ENCODE measurements at places on chromosomes 11 and 22.
A peak's percentile ranks its signal among the peaks of the same experiment; 100 is the strongest.

- no peak for DNase-seq
Observed at GRCh38 chr11:86524620-86525352, 147.6 kb downstream of the ME3 start.

DNA sequence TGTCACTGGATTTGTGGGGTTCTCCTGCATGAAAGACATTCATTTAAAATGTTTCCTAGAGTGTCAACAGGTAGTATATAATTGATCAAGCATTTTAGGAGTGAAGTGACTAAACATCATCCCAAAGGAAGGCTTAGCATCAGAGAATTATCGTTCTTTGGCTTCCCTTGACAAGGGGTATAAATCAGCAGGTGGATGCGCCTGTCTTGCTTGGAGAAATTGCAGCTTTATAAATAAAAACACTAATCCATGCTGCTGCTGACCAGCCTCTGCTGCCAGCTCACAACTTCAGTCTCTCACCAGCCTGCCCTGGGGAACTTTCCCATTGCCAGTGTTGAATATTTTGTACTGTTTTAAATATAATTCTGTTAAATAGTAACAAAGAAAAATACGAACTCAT lies 1184.7 kb upstream of the TENM4 start:
- no peak for DNase-seq

- no peak for DNase-seq
Observed at GRCh38 chr11:109862835-109863234, 230.4 kb upstream of the ZC3H12C start.

DNA sequence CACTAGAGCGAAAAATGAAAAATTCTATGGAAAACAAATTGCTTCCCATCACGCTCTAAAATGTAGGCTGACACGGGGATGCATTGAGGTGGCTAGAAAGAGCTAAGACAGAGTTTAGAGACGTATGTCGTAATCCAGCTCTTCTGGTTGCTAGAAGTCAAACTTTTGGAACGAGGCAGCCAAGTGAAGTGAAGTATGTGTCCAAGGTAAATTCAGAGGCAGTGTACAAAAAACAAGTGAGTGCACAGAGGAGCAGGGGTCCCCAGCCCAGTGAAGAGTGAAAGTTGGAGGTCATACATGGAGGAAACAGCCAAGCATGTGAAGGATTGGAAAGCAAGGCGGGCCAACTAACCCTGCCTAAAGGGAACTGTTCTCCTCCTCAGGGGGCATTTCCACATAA lies 528.5 kb downstream of the NTM start:
- DNase-seq: no peak

- DNase-seq: peak; percentile 11
Observed at GRCh38 chr11:95764267-95764898, 25.2 kb downstream of the FAM76B start.

DNA sequence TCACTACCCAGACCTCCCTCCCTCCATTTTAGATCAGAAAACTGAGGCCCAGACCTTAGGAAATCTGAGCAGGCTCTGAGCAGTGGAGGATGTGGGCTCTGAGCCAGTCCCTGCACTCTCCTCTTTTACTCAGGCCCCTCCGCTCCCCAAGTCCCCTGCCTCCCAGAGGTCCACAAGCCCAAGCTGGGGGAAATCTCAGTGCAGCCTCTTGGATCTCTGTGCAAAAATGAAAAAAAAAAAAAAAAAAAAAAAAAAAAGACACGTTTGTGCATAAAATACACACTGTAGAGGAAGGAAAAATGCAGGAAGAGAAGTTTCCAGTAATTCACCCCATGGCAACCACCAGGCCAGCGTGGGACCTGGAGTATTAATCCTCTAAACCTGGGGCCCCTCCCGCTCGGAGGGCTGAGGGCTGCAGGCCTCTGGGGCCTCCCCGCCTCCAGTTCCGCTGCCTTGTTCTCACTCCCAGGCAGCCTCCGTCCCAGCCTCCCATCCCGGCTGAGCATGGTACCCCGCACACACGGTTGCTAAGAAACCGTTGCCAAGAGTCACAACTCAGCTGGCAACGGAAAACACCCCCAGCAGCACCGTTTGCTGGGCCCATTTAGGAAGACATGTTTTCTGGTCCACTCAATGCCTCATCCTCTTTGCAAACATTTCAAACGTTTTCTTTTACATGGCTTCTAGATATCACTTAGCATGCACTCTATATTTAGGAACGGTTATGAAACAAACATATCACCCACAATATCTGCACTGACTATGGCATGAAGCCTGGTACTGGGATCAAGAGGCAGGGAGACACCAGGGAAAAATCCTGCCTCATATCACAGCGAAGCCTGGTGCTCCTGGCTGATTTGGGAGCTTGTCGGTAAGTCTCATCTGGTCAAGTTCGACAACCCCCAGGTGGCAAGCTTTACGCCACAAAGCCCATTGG lies 227.5 kb downstream of the CTTN start:
- no peak for DNase-seq

GRCh38 chr11:90774727-90775566 lies 552.1 kb upstream of the CHORDC1 start:
- no peak for DNase-seq

DNA sequence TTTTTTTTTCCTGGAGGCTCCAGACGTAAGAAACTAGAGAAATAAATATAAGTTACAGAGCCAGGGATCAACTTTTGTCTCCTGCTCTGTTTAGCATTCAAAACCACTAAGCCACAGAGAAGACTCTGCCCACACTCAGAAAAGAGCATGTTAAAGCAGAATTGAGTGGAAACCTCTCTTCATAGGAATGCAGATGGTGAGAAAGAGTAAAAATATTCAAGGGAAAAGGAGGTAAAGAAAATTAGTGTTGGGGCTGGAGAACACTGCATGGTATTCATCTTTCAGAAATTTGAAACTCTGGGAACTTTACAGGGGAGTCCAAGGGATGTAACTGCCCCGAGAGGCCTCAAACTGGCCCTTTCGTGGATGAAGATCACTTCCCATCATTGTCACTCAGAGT lies 65.1 kb downstream of the CLMP start:
- no peak for DNase-seq

DNA sequence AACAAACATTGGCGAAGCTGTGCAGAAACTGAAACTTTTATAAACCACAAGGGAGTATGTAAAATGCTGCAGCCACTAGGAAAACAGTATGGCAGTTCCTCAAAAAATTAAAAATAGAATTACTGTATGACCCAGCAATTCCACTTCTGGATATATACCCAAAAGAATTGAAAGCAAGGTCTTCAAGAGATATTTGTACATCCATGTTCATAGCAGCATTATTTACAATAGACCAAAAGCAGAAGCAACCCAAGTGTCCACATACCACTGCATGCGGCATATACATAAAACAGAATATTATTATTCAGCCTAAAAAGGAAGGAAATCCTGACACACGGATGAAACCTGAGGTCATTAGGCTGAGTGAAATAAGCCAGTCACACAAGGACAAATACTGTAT lies 85.8 kb downstream of the RELT start:
- no peak for DNase-seq

- no peak for DNase-seq
Observed at GRCh38 chr11:87359401-87359800, 321.7 kb downstream of the TMEM135 start.

GRCh38 chr22:43116932-43117331 lies 6.4 kb downstream of the BIK start:
- DNase-seq: no peak

- DNase-seq: no peak
Observed at GRCh38 chr11:23151819-23152218, 291.5 kb upstream of the CCDC179 start.

DNA sequence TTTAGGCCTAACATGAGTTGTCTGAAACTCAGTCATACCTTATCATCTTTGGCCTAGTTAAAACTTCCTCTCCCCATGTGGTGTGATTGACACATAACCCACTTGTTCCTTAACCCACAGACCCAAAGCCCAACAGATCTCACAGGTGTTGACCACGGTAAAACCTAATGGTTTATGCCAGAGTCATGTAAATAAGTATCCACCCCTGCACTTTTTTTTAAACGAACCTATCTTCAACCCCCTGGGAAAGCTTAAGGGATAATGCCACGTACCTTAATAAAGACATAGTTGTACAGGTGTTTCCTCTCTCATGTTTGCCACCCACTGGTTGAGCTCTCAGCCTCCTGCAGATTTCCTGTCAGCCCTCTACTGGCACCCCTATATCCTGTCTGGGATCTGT lies 709.3 kb upstream of the CCDC179 start:
- DNase-seq: no peak

DNA sequence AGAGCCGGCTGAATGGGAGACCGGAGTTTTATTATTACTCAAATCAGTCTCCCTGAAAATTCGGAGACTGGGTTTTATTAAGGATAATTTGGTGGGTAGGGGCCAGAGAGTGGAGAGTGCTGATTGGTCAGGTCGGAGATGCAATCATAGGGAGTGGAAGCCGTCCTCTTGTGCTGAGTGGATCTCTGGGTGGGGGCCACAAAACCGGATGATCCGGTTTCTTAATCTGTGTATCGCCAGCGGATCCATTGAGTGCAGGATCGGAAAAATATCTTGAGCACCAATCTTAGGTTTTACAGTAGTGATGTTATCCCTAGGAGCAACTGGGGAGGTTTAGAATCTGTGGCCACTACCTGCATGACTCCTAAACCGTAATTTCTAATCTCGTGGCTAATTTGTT lies 886 bp upstream of the NIPSNAP1 start:
- DNase-seq: no peak

GRCh38 chr22:29079218-29079901 lies 6.5 kb downstream of the KREMEN1 start:
- no peak for DNase-seq

- no peak for DNase-seq
Observed at GRCh38 chr22:32584650-32585049, 110.0 kb downstream of the FBXO7 start.

DNA sequence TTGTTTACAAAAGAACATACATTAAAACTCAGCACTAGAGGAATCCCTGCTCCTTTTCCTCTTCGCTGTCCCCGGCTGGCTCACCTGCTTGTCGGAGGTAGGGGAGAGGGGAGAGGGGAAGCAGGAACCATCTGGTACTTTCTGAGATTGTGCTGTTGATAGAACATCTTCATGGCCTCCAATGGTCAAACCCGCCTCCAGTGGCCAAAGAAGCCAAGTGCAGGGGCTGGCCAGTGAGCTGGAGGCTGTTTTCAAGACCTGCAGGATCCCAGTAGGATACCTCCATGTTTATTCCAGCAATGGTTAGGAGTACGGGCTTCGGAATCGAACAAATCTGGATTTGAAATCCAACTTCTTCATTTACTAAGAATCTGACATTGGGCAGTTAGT lies 92.6 kb downstream of the PKNOX2 start:
- no peak for DNase-seq

DNA sequence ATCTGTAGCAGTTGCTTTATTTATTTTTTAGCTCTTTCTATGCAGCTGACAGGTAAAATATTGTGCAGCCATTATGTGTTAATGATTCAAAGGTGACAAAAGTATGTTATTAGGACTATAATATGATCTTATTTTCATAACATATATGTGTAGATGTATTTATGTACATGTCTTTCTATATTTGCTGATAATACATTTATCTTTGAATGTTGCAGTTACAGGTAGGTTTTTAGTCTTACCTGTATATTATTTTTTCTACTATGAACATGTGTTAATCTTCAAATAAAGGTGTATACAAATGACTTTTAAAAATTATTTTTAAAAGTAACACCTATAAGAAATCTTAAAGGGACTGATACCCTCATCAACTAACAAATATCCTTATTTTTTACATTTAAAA lies 33.6 kb downstream of the FAR1 start:
- DNase-seq: no peak

DNA sequence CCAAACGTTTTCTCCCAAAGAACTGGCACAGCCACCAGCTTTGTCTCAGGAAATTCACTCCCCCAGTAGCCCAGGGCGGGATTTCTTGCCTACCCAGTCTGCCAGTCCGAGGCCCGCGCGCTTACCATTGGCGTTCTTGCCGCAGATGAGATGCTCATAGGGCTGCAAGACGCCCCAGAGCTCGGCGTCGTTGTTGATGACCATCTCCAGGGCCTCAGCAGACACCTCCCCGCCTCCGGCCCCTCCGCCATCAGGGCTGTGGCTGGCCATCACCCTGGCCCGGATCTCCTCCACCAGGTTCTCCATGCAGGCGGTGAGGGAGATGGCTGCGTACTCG lies 1.3 kb downstream of the ABTB2 start:
- no peak for DNase-seq

DNA sequence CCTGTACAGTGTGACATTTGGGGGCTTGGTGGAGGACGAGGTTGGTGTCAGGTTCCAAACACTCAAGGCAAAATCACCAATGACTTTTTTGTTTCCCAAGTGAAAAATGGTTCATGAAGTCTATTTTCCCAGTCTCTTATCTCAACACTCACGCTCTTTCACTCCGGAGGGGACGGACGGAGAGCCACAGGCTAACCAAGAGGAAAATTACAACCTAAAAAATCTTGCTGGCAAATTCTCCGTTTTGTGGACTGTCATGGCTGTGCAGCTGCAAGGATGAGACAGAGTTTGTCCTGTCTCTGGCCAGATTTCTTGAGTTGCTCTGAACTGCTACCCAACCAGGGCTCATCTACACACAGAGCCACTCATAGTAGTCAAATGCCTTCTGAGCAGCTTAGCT lies 101.2 kb downstream of the ABTB2 start:
- DNase-seq: no peak

DNA sequence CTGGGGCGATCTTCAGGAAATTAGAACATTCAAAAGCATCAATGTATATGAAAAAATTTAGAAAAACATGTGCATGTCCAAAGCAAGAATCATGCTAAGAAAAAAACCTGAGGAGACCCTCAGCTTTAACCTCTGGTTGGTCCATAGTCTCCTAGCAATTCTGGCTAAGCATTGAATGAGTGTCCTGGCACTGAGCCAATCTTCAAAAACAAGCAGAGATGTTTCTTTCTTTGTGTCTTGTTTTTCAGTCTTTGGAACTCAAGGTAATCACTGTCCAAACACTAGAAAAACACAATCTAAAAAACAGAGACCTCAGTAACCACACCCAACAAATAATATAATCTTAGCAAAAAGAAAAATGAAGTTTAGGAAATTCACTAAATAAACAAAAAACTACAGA lies 205.4 kb upstream of the CARD18 start:
- no peak for DNase-seq

DNA sequence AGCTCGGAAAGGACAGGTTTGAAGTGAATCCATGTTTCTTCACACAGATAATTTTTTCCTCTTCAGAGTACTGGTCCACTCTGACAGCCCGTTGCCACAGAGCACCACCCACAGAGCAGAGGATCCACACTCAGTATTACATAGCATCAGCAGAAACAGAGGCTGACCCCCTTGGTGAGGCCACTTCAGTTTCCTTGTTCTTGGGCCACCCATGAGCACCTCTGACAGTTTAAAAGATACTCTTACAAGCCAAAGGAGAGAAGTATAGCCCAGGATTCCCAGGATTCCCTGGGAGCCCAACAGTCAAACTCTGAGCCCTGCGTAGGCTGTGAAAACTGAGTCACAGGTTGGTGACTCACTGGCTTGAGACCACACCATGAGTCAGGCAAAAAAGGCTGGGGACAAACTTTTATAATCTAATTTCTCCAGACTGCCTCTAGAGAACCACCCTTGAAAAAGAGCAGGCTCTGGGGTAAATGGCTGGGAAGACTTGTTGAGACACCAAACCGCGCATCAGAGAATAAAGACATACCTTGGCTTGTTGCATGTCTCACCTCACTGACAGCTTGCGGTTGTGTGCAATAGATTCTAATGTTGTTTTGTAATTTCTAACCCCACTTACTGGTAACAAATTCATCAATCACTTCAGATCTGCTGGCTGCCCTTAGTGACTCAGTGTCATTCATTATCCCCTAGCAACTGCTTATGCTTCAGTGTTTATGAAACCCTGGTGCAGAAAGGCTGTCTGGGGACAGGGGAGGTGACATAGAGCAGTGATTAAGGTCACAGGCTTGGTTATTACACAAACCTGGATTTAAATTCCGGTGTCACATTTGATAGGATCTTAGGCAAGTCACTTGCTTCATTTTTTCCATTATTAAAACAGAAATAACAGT lies 56.9 kb upstream of the PRSS23 start:
- DNase-seq: no peak

All from cerebellar nuclear complex (tissue), 1 donor.